ENCODE measurements at places on chromosomes 12 and 14.

GRCh38 chr12:75427491-75427890 lies 36.6 kb downstream of the GLIPR1L2 start:
- no peak for DNase-seq

- DNase-seq: no peak
Measured at GRCh38 chr14:43407706-43408105, 1099.4 kb downstream of the FSCB start.

DNA sequence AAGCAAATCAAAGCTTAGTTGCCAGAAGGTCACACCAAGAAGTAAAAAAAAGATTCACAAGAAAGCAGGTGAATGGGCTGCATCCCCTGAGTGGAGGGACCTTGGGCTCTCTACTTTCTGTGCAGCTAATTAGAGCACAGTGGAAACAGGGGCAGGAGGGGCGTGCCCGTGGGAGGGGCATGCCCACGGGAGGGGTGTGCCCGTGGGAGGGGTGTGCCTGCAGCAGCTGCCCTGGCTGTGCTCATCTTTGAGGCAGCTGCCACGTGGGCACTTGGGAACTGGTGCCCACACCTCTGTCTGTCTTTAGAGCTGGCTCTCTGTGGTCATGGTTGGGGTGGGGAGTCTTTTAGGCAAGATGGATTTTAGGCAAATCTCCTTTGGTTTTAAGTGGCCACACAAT lies 60.0 kb downstream of the EML1 start:
- no peak for DNase-seq

DNA sequence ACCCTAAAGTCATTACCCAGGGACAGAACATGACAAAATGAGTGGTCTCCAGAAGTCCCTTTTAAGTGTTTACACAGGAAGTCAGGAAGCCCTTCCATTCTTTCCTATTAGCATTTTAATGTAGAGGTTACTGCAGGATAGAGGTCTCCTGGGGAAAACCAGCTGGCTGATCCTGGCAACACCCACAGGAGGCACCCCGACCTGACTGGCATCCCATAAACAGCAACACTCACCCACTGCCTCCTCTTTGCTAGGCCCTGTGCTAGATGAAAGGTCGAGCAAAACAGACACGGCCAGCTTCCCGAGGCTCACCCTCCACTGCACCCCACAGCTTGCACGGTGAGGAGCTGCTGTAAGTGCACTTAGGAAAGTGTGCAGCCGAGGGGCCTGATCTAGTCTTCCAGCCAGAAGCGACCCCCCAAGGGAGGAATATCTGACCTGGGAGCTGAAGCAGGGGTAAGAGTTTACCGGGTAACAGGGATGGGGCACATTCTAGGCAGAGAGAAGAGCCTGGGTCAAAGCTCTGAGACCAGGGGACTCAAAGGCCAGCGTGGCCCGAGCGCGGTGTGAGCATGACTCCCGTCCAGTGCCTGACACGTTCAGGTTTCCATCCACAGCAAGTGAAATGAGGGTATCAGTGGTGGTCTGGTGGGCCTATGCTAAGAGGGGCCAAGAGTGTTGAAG lies 9.0 kb downstream of the DAZAP2 start:
- no peak for DNase-seq

- no peak for DNase-seq
Measured at GRCh38 chr12:127063339-127064072, 1203.5 kb upstream of the TMEM132C start.
